GM12865 (cell line): ENCODE measurements at places on chromosomes 7 and 10.
A peak's percentile ranks its signal among the peaks of the same experiment; 100 is the strongest.

- no peak for DNase-seq
Measured at GRCh38 chr7:157969995-157970394, 617.6 kb downstream of the PTPRN2 start.

DNA sequence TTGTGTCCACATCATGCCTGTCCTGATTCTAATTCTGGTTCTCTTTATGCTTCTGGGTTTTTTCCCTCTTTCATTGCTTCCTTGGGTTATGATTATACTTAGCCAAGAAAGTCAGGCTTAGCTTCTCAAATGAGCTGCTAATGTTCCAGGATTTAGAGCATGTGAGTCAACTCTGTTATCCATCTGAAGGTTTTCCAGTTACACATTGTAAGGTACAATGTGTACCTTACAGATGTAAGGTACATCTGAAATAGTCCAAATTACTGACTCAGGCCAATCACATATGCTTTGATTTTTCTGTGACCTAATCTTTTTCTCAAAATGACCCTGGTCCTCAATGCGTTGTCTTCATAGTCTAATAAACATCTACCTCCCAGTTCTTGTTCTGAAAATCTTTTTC is 13.3 kb upstream of the MIOS start:
- no peak for DNase-seq

GRCh38 chr7:29935111-29935510 is 54.5 kb downstream of the SCRN1 start:
- no peak for DNase-seq

DNA sequence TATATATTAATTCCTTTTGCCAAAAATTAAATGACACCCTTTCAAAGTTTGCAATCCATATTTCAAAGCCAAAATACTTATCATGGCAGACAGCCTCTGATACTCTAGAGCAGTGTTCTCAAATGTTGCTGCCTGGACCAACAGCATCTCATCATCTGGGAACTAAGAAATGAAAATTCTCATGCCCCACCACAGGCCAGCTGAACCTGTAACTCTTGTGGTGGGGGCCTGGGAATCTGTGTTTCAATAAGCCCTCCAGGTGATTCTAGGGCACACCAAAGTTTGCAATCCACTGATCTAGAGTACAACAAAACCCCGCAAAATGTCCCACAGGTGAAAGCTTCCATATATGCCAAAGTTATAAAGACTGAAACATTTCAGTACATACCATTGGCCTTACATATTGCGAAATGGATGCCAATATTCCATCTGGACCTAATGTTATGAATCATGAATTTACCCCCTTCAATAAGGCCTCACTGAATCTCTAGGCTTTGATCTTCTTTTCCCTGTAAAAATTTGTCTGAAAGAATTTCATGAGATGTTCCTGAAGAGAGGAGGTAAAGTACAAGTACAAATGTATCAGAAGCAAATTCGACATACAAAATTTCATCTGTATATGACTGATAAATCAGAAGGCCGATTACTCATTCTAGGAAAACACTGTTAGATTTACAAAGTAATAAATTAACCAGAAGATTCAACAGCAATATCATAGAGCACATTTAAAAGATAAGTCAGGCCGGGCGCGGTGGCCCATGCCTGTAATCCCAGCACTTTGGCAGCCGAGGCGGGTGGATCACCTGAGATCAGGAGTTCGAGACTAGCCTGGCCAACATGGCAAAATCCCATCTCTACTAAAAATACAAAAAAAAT is 25.3 kb upstream of the EPC1 start:
- DNase-seq: peak; percentile 45

GRCh38 chr10:99279626-99280111 is 44.0 kb upstream of the HPSE2 start:
- no peak for DNase-seq

DNA sequence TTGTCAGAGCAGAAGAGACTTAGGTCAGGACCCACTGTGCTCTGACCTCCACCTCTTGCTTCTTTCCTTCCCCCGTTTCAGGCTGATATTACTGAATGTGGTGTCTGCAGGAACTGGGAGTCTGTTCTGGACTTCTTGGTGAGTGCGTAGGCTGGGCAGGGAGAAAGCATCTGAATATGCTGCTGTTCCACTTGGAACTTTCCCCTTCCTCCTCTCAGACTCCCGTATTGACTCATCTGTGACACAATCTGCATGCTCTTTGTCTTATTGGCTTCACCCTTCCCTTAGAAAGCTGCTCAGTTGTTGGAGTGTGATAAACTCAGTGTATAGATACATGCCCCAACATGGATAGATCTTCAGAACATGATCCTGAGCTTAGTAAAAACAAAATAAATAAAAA is 137.6 kb upstream of the HABP2 start:
- no peak for DNase-seq

DNA sequence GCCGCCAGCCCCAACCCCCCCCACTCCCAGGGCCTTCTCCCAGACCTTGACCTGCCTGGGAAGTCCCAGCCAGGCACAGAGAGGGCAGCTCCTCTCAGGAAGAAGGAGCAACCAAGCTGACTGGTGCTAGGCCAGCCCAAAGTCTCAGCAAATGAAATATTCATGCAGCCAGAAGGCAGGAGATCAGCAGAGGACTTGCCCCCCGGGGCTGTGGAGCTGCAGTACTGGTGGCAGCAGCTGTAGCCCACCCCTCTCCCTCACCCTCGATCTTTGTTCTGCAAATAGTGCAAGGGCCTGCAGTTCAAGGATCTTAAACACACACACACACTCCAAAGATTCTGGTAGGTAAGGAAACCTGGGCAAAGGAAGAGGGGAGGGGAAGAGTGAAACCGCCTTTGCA is 3.5 kb upstream of the SRRM3 start:
- DNase-seq: no peak

DNA sequence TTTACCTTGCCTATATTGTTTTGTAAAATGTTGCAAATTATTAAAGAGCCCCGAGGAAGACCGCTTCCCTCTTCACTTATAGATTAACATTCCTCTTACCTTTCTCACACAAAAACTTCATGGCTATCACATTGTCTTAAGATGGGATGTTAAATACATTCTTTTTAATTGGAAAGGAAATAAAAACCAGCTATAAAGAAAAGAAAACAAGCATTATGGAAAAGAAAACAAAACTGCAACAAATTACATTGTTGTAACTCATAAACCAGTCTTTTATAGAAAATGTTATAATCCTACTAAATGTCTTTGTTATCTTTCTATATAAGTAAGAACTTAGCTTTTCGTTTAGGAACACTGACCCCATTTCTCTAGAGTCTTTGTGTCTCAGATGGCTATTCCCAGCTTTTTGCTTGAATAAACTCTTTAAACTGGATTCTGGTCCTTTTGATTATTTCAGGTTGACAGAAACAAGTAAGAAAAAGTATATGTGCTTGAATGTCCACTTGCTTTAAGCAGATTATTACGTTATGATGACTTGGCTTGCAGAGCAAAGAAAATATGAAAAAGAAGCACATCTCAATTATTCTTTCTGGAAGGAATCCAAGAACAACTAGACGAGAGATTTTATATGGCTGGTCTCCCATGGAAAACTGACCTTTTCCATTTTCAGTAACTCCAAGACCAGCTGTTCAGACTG is 128.2 kb downstream of the AKR1D1 start:
- DNase-seq: no peak

DNA sequence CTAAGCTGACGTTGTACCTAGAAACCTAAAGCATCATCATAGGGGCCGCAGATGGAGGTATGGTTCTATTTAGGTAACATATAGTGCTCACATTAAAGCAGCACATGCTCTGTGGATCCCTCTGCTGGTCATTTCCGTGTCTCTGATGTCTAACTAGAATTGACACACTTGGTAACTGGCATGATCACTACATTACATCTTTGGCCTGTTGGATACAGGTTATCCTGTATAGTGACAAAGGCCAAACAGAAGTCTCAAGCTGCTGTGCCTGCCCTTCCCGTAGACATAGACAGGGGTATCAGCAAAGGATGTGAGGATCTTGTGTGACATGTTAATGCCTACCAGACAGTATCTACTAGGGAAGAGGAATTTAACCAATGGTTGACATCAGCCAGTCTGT is 51.2 kb downstream of the KIF5B start:
- peak; percentile 61 for DNase-seq

- no peak for DNase-seq
Measured at GRCh38 chr7:11170175-11170574, 196.5 kb downstream of the PHF14 start.

- DNase-seq: no peak
Measured at GRCh38 chr7:49389871-49390479, 383.5 kb upstream of the VWC2 start.

DNA sequence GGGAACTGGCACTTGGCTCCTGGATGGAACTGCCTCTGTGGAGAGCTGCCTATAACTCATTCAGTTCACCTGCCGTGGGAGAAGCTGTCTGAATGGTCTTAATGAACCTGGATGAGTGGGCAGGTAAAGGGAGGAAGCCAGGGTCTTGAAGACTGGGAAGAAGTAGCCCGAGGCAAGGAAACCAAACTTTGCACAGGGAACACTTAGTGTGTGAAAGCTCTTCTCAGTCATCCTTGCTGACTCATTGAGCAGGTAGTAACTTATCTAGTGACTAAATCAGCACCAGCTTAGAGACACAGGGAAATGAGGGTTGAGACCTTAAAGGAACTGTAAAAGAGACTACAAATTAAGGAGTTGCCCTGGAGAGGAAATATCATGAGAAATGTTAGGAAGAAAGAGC is 9.9 kb downstream of the LRRC4 start:
- DNase-seq: no peak

- DNase-seq: no peak
Measured at GRCh38 chr7:51340029-51340838, 23.6 kb upstream of the COBL start.

- no peak for DNase-seq
Measured at GRCh38 chr10:4093438-4093837, 308.4 kb upstream of the KLF6 start.

- DNase-seq: no peak
Measured at GRCh38 chr10:23479798-23480473, 41.1 kb downstream of the OTUD1 start.
